ENCODE measurements at places on chromosomes 4 and X. TPM values are rescaled to one million over a fixed set of nuclear protein-coding genes. Genes with fewer than 3 reads are reported as not detected.
A peak's percentile ranks its signal among the peaks of the same experiment; 100 is the strongest.

GRCh38 chr4:26178854-26179253 lies 142.0 kb upstream of the RBPJ start:
- no peak for DNase-seq

The CYLC1 gene
- total RNA-seq, result not detected

The MGARP gene
- not detected for total RNA-seq

The GNRHR gene
- total RNA-seq, result not detected

The AMBN gene
- total RNA-seq, result not detected

The PNMA6A gene
- not detected for total RNA-seq

DNA sequence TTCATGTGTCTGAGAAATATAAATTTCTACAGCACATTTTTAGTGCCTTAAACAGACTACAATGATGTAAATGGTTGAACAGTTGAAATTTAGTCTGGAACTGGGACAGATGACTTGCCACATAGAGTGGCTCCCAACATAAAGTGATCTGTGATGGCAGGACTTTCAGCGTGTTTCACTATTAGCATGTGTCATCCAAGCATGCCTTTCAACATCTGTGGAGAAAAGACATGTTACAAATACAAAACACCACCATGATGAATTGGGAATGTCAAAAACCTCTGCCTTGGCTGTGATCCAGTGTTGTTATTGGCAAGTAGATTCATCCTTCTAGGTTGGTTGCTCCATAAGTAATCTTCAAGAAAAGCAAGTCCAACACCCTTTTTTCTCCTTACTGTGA lies 348.7 kb downstream of the MAPK10 start:
- peak; percentile 34 for DNase-seq

DNA sequence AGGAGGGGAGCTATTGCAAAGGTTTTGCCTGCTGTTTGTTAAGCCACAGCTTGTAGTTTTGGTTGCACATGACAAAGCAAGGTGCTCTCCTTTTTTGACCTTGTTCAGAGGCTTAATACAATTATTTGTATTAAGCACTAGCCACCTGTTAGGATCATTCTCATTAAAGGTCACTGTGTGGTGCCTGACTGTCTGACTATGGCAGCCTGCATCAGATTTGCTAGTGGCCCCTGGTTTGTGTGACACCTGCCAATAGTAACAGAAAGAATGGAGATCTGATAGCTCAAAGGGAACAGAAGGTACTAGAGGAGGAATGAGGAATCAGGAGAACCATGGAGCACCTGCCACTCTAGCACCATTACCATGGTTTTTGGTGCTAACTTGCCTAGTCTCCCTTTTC lies 102.5 kb downstream of the POLA1 start:
- DNase-seq, result no peak

The BRCC3 gene
- total RNA-seq, result 15.0 TPM

The C4orf50 gene
- total RNA-seq, result not detected

The PQBP1 gene
- 109 TPM for total RNA-seq

- DNase-seq, result no peak
Observed at GRCh38 chr4:1975880-1976279, 32.9 kb downstream of the NELFA start.

The MAGIX gene
- total RNA-seq, result 0.13 TPM

GRCh38 chr4:138954428-138954827 lies 61.2 kb upstream of the NOCT start:
- DNase-seq, result no peak

The SH3BGRL gene
- 17.0 TPM for total RNA-seq

DNA sequence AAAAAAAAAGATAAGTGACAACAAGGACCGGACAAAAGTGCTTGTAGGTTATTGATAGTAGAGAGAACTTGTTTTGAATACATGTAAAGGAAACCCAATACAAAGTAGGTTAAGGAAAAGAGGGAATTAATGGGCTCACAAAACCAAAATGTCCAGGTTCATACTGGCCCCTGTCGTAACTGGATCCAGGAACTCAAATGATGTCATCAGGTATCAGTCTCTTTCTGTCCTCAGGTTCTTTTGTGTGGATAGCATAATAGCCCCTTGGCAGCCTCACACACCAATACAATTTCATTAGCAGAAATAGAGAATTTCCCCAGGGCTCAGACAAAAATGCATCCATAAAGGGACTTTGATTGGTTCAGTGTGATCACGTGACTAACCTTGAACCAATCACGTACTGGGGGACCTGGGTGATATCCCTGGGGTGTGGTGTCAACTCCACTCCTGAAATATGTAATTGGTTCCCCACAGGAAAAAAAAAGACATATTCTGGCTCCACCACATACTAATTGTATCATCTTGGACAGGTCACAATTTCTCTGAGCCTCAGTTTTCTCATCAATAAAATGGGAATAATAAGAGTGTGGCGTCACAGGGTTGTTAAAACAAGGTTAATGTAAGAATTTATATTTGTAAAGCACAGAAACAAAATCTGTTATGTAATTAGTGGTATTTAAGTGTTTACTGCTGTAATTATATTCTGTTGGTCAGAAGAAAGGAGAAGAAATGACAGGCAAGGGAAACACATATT lies 174.8 kb downstream of the PDGFRA start:
- no peak for DNase-seq

The RIPPLY1 gene
- not detected for total RNA-seq

The MSL3 gene
- 27.2 TPM for total RNA-seq

GRCh38 chrX:112457788-112458187 lies 221.9 kb downstream of the LHFPL1 start:
- DNase-seq, result no peak

The NXF2B gene
- 0.76 TPM for total RNA-seq

DNA sequence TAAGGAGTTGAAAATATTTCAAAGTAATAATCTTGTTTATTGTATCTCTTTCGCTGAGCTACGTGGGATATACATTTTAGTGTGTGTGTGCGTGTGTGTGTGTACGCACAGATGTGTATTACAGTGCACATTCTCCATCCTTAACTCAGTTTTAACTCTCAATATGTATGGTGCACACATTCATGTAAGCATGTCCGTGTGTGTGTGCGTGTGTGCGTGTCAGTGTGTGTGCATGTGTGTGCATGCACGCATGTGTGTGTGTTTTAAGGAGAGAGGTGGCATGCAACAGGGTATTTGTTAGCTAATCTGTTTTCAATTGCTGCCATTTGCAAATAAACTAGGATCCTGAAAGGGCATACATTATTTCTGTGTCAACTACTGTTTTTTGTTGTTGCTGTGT lies 264.9 kb upstream of the CXorf51A start:
- no peak for DNase-seq

GRCh38 chr4:183838987-183839712 lies 66.0 kb upstream of the STOX2 start:
- no peak for DNase-seq

GRCh38 chr4:61214680-61215079 lies 14.6 kb downstream of the ADGRL3 start:
- DNase-seq, result peak; percentile 12

DNA sequence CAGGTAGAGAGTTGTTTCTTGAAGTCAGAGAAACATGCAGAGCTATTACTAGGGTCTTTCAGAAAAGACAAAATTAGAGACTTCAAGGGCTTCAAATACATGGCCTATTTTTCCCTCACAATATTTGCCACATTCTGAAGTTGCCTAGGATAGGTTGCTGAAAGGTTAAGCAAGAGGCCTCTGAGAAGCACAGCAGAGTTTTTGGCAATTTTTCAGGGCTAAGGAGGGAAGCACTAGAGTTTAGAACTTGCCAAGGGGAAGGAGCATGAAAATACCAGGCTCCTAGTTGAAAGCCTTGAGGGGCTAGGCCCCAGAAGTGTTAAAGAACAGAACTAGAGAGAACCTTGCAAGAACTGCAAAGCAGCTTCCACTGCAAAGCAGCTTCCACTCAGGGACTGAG lies 86.4 kb downstream of the ANAPC10 start:
- DNase-seq, result no peak

The HSD17B13 gene
- total RNA-seq, result not detected

The XAGE2 gene
- not detected for total RNA-seq

- no peak for DNase-seq
Observed at GRCh38 chrX:39214387-39215126, 413.3 kb downstream of the MID1IP1 start.

GRCh38 chr4:38752941-38753806 lies 29.6 kb downstream of the TLR10 start:
- DNase-seq, result peak; percentile 97

- DNase-seq, result peak; percentile 88
Observed at GRCh38 chr4:175035905-175036304, 117.7 kb downstream of the ADAM29 start.
